ENCODE measurements at places on chromosomes 1 and 21. TPM values are rescaled to one million over a fixed set of nuclear protein-coding genes. Genes with fewer than 3 reads are reported as not detected.

Gene MNDA
- not detected for total RNA-seq

Gene FMO1
- 0.14 TPM for total RNA-seq

Gene CNKSR1
- not detected for total RNA-seq

Gene RIMKLA
- under 0.01 TPM for total RNA-seq

Gene TSPEAR
- total RNA-seq: not detected

Gene TCEA3
- total RNA-seq: 19.6 TPM

Gene CD84
- total RNA-seq: not detected

Gene GSTM5
- total RNA-seq: 8.5 TPM

Gene S100A5
- total RNA-seq: not detected

Gene RAB25
- not detected for total RNA-seq

Gene CDC20
- 6.7 TPM for total RNA-seq

Gene KPRP
- total RNA-seq: not detected

Gene ASB17
- not detected for total RNA-seq

Gene SPRR2E
- not detected for total RNA-seq

Gene SLC6A9
- total RNA-seq: 11.4 TPM

Gene PDC
- 0.28 TPM for total RNA-seq

Gene DNASE2B
- not detected for total RNA-seq

Gene LAX1
- not detected for total RNA-seq

Gene EFCAB14
- total RNA-seq: 27.5 TPM

Gene TFF3
- not detected for total RNA-seq

Gene ZNF648
- not detected for total RNA-seq

Gene FAM167B
- 0.83 TPM for total RNA-seq

Gene HUNK
- total RNA-seq: under 0.01 TPM

Gene SLC45A1
- total RNA-seq: 2.0 TPM

Gene NTNG1
- 1.7 TPM for total RNA-seq

Gene OR2M2
- not detected for total RNA-seq

Measured in smooth muscle cell of bladder (primary cell).